ENCODE measurements at places on chromosomes 6 and 20.
A peak's percentile ranks its signal among the peaks of the same experiment; 100 is the strongest.

GRCh38 chr6:43636308-43636659 lies 644 bp downstream of the MAD2L1BP start:
- no peaks in the 10 kb centered on the region for H3K4me1 ChIP-seq
- peak overlapping the region; percentile 98 for H3K4me3 ChIP-seq
- no peak overlapping the region for H3K27ac ChIP-seq
- H3K27me3 ChIP-seq: no peaks in the 10 kb centered on the region

DNA sequence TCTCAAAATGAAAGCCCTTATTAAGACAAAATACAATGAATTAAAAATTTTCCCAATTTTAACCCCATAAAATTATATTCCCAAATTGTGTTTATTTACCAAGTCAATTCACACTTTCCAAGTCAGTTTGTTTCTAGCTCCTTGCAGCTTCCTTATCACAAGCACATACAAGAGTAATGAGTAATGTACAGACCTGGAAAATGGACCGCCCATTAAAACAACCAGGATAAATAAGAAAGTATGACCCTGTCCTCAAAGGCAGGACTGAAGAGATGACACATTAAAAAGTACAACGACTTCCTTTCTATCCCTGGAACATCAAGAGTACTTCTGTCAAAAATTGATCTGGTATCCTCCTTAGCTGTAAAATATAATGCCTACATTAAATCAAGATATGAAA lies 47.1 kb upstream of the TMX4 start:
- H3K36me3 ChIP-seq: no peaks in the 10 kb centered on the region
- H3K27me3 ChIP-seq: no peaks in the 10 kb centered on the region
- no peaks in the 10 kb centered on the region for H3K4me1 ChIP-seq
- H3K27ac ChIP-seq: no peak overlapping the region
- no peak overlapping the region for H3K4me3 ChIP-seq

DNA sequence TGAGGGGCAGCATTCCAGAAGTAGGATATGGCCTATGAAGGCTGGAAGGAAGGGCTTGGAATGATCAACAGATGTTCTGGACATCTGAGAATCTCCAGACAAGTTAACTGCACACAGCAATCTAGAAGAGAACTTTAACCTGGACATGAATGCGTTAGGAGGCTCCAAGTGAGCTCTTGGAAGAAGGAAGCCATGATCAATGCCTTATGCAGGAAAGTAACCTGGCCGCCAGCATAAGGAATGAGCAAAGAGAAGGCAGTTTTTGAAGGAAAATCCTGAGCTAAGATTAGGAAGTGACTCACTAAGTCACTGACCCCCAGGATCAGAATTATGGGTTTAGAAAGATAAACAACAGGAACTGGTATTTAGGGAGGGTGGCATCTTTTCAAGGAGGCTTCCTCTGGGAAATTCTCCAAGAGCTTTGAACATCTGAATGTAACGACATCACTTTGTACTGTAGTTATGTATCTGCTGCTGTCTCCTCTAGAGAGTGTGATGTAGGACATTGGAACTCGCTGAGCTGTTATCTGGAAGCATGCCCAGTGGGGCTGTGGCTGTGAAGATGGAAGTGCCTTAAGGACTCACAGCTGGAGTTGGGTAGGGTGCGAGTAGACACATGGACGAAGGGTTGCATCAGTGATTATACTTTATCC lies 236.8 kb downstream of the PACRG start:
- no peak overlapping the region for H3K27ac ChIP-seq
- no peaks in the 10 kb centered on the region for H3K4me1 ChIP-seq
- H3K27me3 ChIP-seq: no peaks in the 10 kb centered on the region
- DNase-seq: no peak

DNA sequence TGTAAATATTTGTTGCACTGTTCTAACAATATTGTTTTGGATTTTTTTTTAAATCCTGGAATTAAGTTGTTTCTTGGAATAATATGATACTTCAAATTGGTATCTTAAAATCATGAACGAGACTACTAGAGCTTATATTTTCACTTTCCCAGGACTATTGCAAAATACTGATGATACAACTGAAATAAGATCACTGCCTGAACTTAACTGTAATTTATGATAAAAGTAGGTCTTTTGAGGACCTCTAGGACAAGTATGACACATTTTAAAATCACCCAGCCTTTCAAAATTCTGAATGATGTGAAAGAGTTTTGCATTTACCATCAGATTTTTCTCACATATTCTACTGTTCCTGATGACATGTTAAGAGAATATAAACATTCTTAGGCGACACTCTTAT lies 8.6 kb upstream of the UBE2J1 start:
- H3K4me1 ChIP-seq: no peaks in the 10 kb centered on the region
- no peaks in the 10 kb centered on the region for H3K36me3 ChIP-seq
- H3K4me3 ChIP-seq: no peak overlapping the region
- H3K27ac ChIP-seq: no peak overlapping the region
- no peaks in the 10 kb centered on the region for H3K27me3 ChIP-seq

DNA sequence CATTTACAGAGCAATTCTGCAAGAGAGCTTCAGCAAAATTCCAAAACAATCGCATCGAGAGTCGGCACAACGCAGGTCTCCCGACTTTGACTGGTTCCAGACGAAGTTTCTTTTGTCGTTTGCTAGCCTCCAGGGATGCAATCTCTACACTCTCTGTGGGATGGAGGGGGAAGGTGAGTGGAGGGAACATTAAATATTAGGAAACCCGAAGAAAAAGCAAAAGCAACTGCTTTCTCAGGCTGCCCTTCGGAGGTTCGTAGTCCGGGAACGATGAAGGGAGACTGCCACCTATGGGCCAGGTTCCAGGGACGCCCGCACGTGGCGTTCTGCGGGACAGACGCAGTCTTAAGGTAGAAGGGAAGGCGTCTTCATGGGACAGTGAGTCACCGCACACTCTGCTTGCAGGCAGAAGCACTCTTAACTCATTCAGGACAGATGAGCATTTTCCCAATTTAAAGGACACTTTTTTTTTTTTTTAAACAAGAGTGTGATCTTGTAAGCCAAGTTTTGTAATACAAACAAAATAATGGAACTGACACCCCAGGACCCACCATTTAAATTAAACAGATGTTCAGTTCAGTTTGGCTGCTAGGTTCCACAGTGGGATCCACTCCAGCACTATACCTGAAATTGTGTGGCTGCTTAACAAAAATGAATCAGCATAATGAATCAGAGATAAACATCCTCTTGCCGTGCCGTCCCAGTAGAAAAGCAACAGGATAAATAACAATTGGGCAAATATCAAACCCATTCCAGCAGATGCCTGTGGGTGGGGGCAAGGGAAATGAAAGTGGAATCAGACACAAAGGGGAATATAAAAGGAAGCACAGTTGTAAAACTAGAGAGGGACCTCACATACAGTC lies 65.8 kb upstream of the ARMC2 start:
- no peaks in the 10 kb centered on the region for H3K27me3 ChIP-seq
- peak; percentile 92 for DNase-seq
- H3K4me3 ChIP-seq: peak overlapping the region; percentile 85
- peak overlapping the region; percentile 6 for H3K27ac ChIP-seq
- H3K36me3 ChIP-seq: no peaks in the 10 kb centered on the region

- H3K4me1 ChIP-seq: no peaks in the 10 kb centered on the region
- no peaks in the 10 kb centered on the region for H3K36me3 ChIP-seq
- DNase-seq: peak; percentile 89
- H3K4me3 ChIP-seq: no peak overlapping the region
Observed at GRCh38 chr20:2005831-2006426, 12.1 kb upstream of the PDYN start.

DNA sequence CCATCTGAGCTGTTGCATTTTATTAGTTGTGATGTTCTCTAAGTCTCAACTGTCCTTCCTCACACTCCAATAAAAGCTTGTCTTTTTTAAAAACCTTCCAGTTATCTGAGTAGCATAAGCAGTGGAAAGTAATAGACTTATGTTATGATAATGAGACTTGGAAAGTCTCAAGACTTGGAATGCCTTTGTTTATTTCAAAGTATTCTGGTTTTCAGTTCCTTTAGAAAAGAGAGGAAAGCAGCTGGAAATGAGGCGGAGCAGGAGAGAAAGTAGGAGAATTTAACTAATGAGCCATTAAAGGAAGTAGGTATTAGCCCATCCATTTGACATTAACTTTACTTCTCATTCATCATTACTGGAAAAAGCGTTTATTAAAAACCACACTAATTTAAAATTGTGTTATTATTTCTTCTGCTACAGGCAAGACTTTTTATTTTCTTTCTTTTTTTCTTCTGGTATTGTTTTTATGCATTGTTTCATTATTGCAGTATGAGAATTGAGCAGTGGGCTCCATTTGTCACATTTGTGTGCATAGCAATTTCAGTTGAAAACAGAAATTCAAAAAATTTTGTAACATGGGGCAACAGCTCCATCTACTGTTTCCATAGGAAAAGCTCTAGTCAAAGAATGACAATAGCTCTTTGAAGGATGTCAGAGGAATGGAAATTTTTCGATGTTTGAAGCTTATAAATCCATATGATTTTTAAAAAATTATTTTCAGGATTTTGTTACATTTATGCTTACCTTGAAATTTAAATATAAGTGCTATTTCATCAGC lies 194.8 kb downstream of the COL9A1 start:
- H3K36me3 ChIP-seq: no peaks in the 10 kb centered on the region
- H3K4me3 ChIP-seq: no peak overlapping the region
- H3K27me3 ChIP-seq: no peaks in the 10 kb centered on the region
- H3K27ac ChIP-seq: no peak overlapping the region
